ENCODE measurements at places on chromosomes 3 and 15.

DNA sequence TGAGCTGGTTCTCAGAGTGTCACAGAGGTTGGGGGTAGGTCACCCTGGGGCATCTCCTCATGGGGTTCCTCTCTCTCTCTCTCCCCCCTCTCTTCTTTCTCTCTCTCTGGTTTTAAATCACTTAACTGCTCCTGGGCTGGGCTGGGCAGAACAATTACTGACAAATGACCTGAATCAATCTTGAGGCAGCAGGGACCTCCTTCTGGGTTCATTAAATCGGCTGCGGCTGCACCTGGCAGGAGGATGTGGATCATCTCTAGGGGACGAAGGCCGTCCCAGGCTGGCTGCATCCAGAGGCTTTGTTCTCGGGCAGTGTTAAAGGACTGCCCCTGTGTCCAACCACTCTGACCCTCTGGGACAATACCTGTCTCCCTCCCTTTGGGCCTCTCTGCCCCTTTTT is 143.1 kb downstream of the TLE3 start:
- DNase-seq = no peak

GRCh38 chr15:47857776-47858167 is 140.5 kb downstream of the SEMA6D start:
- no peak for DNase-seq

DNA sequence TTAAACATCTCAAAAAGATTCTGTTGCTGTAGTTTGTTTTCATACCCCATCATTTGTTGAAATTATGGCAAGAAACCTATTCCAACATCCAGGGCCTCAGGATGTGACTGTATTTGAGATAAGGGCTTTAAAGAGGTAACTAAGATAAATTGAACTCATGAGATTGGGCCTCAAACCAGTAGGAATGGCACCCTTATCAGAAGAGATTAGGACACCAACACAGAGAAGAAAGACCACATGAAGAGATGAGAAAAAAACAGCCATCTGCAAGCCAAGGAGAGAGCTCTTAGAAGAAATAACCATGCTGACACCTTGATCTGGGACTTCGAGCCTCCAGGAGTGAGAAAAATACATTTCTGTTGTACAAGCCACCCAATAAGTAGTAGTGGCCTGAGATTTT is 157.7 kb downstream of the CGGBP1 start:
- no peak for DNase-seq

GRCh38 chr3:122687298-122687697 is 6.7 kb downstream of the PARP14 start:
- no peak for DNase-seq

DNA sequence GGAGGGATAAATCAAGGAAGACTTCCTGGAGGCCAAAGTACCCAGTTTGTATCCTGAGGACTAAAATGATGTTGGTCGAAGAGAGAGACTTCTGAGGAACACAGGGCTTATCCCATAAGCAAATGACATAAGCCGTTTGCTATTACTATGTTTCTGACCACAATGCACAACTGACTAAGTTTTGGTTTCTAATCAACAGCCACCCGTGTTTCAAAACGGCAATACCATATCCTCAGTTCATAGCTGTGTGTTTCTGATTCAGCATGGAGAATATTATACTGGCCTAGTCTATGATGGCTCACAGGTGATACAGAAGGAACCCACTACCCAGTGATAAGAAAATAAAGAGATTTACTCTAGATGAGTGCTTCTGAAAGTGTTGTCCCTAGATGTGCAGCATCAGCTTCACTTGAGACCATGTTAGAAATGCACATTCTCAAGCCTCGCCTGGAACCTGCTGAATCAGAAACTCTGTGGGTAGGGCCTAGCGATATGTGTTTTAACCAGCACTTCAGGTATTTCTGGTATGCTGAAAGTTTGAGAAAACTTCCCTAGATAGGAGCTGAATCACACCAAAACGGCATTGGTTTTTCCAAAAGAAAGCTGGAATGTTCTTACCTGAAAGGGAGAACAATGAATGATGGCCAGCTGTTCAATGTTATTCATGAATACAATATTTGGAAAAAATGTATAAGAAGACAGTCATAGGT is 639.7 kb upstream of the NR2F2 start:
- no peak for DNase-seq

GRCh38 chr15:32765236-32765635 is 47.4 kb downstream of the GREM1 start:
- no peak for DNase-seq

GRCh38 chr3:125213946-125214542 is 1.5 kb upstream of the SLC12A8 start:
- no peak for DNase-seq

DNA sequence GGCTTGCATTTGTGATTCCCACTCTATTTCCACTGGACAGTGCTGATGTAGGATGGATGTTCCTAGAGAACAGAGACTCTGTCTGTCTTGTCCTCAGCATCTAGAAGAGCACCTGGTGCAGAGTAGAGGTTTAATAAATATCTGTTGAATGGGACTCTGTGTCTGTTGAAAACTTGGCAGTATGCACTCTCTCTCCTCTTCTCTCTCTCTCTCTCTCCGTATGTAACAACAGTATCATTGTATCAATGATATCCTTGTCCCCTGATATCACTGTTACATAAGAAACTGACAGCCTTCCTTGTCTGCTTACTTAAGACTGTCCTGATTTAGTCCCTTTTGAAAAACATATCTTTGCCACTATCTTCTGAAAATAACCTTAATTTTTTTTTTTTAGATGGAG is 24.3 kb upstream of the MGLL start:
- no peak for DNase-seq

GRCh38 chr3:146625186-146625775 is 20.1 kb upstream of the PLSCR5 start:
- no peak for DNase-seq

- DNase-seq = no peak
These were observed 423.4 kb downstream of the ZIC1 start for GRCh38 chr3:147832611-147833010.

- no peak for DNase-seq
These were observed 722 bp downstream of the STRA6 start for GRCh38 chr15:74201710-74202420.

GRCh38 chr3:127698691-127699415 is 26.1 kb downstream of the ABTB1 start:
- no peak for DNase-seq
